ENCODE measurements at places on chromosomes 7 and 10.
A peak's percentile ranks its signal among the peaks of the same experiment; 100 is the strongest.

DNA sequence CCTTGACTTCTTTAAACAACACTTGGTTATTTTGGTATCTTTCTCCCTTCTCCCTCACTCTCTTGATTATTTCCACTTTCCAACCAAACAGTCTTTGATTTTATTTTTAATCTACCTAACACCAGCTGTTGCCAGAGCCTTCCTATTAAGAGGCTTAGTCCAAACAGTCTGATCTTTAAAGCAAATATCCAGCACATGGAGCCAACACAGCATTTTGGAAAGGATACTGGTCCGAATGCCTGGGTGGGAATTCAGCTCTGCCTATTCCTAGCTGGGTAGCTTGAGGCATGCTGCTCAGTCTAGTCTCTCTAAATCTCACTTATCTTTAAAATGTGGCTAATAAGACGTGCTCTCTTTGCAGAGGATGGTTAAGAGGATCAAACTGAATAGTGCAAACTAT is 129.3 kb downstream of the NRCAM start:
- no peak for DNase-seq

DNA sequence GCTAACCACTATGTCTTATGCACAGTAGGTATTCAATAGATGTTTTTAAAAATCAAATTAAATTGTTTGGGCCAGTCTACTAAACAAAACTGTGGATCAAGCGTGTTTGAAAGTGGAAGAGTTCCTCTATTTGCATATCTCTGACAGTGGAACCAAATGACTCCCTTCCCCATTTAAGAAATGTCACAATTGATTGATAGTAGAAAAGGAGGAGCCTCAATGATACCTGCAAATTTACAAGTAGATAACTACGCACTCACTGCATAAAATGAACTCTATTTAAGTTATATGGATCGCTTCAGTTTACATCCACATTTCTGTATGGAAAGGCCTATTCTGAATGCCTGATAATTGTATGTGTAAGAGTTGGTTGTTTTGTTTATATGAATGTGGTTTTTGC is 163.3 kb upstream of the MTPN start:
- no peak for DNase-seq

DNA sequence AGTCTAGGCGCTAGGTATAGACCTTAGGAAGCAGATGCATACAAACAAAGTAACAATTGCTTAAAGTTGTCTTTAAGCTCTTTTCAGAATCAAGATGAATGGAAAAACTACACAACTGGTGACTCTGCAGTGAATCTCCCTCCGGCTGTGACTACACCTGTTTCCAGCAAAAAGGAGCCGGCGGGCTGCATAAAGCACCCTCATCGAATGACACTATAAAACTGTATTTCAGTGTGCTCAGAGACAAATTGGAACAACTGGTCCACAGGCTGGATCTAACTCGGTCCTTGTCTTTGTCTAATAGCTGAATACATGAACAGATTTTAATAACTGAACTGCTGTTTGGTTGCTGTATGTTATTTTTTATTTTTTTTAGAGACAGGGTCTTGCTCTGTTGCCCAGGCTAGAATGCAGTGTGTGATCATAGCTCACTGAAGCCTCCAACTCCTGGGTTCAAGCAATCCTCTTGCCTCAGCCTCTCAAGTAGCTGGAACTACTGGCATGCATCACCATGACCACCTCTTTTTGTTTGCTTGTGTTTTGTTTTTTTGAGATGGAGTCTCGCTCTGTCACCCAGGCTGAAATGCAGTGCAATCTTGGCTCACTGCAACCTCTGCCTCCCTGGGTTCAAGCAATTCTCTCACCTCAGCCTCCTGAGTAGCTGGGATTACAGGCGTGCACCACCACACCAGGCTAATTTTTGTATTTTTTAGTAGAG is 64.2 kb upstream of the SVIL start:
- no peak for DNase-seq

GRCh38 chr10:126199221-126199998 is 188.9 kb downstream of the ADAM12 start:
- peak; percentile 92 for DNase-seq

- DNase-seq = no peak
These were observed 49.8 kb upstream of the RAPGEF5 start for GRCh38 chr7:22406715-22407114.

- DNase-seq = peak; percentile 85
These were observed 825 bp downstream of the RAB11FIP2 start for GRCh38 chr10:118045837-118046394.

DNA sequence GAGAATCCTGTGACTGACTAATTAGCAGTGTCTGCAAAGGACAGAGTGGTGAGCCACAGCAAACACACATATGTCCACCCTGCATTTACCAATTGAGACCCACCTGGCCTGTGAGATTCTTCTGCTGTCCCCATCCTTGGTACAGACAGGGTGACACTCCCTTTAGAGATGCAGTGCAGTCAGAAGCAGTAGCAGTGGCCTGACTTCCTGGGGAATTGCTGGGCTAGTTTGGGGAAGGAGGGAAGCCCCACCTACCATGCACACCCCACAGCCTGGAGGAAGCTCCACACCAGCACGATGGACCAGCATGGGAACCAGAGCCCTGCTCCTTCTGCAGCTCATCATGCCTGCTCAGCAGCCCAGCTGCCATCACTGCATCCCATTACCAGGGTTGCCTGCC is 924.9 kb upstream of the ZNF722 start:
- no peak for DNase-seq

DNA sequence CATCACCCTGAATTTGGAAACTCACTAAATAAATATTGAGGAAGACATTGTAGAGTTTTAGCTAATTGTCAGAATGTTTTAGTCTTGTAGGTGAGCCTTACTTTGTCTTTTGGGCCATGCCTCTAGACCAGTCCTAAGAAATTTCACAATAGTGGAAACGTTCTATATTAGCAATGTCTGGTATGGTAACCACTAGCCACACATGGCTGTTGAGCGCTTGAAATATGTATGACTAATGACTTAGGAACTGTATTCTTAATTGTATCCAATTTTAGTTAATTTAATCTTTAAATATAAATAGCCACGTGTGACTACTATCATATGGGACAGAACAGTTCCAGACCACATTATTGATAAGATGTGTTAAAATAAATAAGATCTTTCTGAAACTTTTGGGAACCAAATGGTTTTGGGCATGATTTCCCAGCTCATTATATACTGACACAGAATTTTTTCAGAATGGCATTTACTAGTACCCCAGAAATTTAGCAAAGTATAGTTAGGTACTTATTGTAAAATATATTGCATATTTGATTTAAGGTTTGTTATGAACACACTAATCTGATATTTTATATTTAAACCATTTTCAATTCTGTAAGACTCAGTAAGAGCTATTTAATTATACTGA is 95.0 kb downstream of the VPS50 start:
- peak; percentile 79 for DNase-seq

GRCh38 chr10:85594239-85594638 is 772.4 kb downstream of the GRID1 start:
- DNase-seq = no peak
